ENCODE measurements at places on chromosomes 7 and 10.
A peak's percentile ranks its signal among the peaks of the same experiment; 100 is the strongest.

GRCh38 chr7:43674559-43675436, 54.5 kb downstream of the COA1 start:
- no peaks in the 10 kb centered on the region for H3K36me3 ChIP-seq
- DNase-seq: no peak
- no peaks in the 10 kb centered on the region for H3K4me1 ChIP-seq

DNA sequence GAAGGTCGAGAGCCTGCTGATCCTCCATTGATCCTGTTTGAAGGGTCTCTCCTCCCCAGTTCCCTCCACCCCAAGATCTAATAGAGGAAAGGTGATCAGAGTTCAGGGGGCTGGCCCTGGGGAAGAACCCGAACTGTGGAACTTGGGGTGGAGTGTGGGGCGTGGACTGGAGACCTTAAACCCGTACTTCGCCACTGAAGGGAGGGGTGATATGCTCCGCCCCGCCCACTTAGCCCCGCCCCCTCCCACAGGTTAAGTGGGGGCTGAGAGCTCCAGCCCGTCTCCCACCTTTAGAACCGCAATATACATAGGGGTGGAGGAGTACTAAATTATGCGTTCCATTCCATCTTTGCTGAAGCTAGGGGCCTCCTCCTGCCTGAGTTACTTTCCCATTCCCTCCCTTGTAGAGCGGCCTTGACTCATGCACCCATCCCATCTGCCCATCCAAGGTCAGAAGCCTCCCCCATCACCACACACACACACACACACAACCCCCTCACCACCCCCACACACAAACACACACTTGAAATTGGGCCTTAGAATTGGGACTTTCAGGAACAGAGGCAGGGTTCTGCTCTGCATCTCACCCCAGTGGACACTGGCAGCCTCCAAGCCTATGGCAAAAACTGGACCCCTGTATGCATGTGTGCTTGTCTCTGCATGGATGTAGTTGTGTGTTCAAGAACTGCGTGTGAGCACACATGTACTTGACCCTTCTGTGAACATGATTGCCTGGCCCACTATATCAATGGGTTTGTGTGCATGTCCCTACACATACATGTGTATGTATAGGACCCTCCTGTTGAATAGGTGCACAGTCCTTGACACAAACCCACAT, 991 bp downstream of the SEMA4G start:
- no peaks in the 10 kb centered on the region for H3K27me3 ChIP-seq
- peaks cover 2% of the 10 kb centered on the region for H3K4me1 ChIP-seq
- H3K36me3 ChIP-seq: peaks cover 19% of the 10 kb centered on the region
- H3K4me3 ChIP-seq: peak overlapping the region; percentile 47
- no peak for DNase-seq
- no peak overlapping the region for H3K27ac ChIP-seq

- no peaks in the 10 kb centered on the region for H3K4me1 ChIP-seq
- no peak for DNase-seq
- no peaks in the 10 kb centered on the region for H3K36me3 ChIP-seq
- no peaks in the 10 kb centered on the region for H3K27me3 ChIP-seq
- no peak overlapping the region for H3K4me3 ChIP-seq
These were observed 439.6 kb downstream of the GRID1 start for GRCh38 chr10:85926986-85927385.

DNA sequence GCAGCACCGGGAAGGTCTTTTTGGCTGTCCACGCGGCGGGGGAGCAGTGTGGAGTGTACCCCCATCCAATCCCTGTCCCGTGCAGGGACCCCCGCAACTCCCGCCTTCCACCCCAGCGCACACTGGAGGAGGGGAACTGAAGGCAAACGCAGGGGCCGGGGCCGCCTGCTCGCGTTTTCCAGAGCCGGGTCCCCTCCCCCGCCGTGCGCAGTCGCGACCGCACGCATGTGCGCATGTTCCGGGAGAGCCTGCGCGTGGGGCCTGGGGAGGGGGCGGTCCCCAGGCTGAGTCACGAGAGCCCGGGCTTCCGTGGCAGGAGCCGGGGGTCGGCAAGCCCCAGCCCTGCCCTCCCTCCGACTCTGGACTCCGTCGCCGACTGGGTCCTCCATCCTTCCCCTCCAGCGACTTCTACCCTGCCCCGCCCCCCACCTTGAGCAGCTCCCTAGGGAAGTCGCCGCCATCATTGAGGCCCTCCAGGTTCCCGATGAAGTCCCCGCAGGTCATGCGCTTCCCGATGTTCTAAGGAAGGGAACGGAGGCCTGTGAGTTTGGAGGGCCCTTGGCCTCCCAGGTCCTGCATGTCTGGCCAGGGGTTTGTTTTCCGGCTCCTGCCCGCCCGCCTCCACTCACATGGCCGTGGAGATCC, 8.0 kb downstream of the PSD start:
- H3K4me1 ChIP-seq: peaks cover 66% of the 10 kb centered on the region
- H3K4me3 ChIP-seq: peak overlapping the region; percentile 64
- DNase-seq: no peak
- H3K36me3 ChIP-seq: no peaks in the 10 kb centered on the region
- peaks cover 22% of the 10 kb centered on the region for H3K27me3 ChIP-seq

GRCh38 chr10:11875494-11876281, 52.5 kb downstream of the PROSER2 start:
- no peak overlapping the region for H3K4me3 ChIP-seq
- H3K36me3 ChIP-seq: no peaks in the 10 kb centered on the region
- H3K4me1 ChIP-seq: peaks cover 18% of the 10 kb centered on the region
- H3K27me3 ChIP-seq: no peaks in the 10 kb centered on the region
- H3K27ac ChIP-seq: peak overlapping the region; percentile 86
- DNase-seq: no peak

DNA sequence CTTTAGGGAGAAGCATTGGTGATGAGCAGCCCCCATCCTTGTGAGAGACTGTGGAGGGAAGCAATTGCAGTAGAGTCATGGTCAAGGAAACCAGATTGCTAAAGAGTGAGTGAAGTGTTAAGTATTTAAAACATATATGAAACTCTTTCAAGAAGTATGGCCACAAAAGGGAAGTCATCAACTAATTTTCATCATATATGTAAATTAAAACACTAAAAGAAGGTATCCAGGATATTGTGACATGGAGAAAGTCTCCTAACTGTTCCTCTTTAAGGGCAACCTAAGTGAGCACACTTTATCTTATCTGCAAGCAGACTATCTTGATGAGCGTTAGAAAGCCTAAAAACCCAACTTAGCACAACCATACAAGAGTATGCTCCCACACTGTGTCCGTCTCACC, 69.7 kb downstream of the CD36 start:
- H3K4me3 ChIP-seq: no peak overlapping the region
- H3K27me3 ChIP-seq: no peaks in the 10 kb centered on the region
- no peaks in the 10 kb centered on the region for H3K36me3 ChIP-seq
- H3K27ac ChIP-seq: no peak overlapping the region
- no peaks in the 10 kb centered on the region for H3K4me1 ChIP-seq
- DNase-seq: no peak

DNA sequence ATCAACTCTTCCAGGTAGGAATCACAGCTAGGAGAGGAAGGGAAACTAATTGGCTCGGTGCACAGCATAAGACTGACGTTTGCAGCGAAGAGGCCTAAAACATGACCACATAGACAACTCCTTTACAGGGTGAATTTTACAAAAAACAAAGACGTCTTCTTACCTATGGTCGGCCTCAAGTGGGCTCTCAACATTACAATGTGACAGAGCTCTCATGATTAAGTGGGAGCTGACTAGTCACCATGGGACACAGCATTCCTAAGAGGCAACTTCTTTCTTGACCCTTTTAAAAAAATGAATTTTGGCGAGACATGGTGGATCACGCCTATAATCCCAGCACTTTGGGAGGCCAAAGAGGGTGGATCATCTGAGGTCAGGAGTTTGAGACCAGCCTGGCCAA, 4.6 kb downstream of the PDIA4 start:
- DNase-seq: no peak
- H3K27ac ChIP-seq: no peak overlapping the region
- no peak overlapping the region for H3K4me3 ChIP-seq

- no peak overlapping the region for H3K4me3 ChIP-seq
- H3K36me3 ChIP-seq: peaks cover 21% of the 10 kb centered on the region
- no peak overlapping the region for H3K27ac ChIP-seq
- no peaks in the 10 kb centered on the region for H3K27me3 ChIP-seq
- peaks cover 17% of the 10 kb centered on the region for H3K4me1 ChIP-seq
These were observed 2.2 kb upstream of the GET4 start for GRCh38 chr7:874031-874749.

- H3K27me3 ChIP-seq: no peaks in the 10 kb centered on the region
- H3K4me3 ChIP-seq: no peak overlapping the region
- H3K4me1 ChIP-seq: peaks cover 11% of the 10 kb centered on the region
- H3K36me3 ChIP-seq: no peaks in the 10 kb centered on the region
- no peak for DNase-seq
These were observed 179.2 kb downstream of the SH3PXD2A start for GRCh38 chr10:103676058-103676785.

DNA sequence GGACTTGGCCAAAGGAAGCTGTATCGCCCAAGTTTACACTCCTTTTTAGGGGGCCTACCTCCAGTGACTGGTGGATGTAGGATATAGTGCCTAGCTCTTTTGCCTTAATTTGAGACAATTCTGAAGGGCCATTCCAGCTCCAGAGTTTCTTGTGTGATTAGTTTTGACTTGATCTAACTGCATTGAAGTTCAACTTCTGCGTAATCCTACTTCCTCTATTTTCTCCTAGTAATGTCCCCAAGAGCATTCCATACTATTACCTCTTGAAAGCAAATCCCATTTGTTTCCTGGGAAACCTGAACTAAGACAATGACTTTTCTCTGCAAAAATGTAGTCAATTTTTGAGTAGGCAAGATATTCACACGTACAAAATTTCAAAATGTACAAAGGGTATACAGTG, 4.7 kb upstream of the H2AZ2 start:
- H3K36me3 ChIP-seq: no peaks in the 10 kb centered on the region
- H3K4me3 ChIP-seq: no peak overlapping the region
- H3K27ac ChIP-seq: no peak overlapping the region
- H3K4me1 ChIP-seq: peaks cover 2% of the 10 kb centered on the region

GRCh38 chr10:61978965-61979364, 77.5 kb downstream of the ARID5B start:
- DNase-seq: no peak
- no peak overlapping the region for H3K4me3 ChIP-seq
- no peak overlapping the region for H3K27ac ChIP-seq
- no peaks in the 10 kb centered on the region for H3K4me1 ChIP-seq
- H3K27me3 ChIP-seq: no peaks in the 10 kb centered on the region

DNA sequence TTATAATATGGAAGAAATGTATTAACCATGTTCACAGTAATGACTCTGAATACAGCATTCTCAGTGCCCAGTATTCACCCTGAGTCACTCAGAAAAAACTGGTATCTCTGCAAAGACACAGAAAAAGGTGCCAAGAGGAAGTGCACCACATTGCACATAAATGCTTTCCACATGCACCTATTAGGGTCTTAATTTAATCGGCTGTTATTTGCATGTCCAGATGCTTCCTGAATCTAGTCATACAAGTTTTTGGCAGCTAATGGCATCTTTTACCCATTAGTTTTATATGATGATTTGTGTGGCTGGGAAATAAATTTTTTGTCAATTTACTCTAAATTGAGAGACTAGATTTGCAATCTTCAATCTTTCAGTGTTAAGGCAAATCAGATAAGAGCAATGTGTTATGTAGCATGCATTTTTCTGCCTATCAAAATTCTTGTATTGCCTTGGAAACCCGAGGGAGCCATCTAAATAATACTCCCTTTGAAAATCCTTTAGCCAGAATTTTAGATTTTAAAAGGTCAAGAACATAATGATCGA, 58.2 kb downstream of the ZNF680 start:
- no peaks in the 10 kb centered on the region for H3K27me3 ChIP-seq
- no peaks in the 10 kb centered on the region for H3K4me1 ChIP-seq
- no peak for DNase-seq

GRCh38 chr10:121138112-121138860, 287.1 kb downstream of the WDR11 start:
- H3K36me3 ChIP-seq: no peaks in the 10 kb centered on the region
- DNase-seq: no peak
- H3K4me1 ChIP-seq: peaks cover 7% of the 10 kb centered on the region
- no peaks in the 10 kb centered on the region for H3K27me3 ChIP-seq
- no peak overlapping the region for H3K27ac ChIP-seq
- no peak overlapping the region for H3K4me3 ChIP-seq

DNA sequence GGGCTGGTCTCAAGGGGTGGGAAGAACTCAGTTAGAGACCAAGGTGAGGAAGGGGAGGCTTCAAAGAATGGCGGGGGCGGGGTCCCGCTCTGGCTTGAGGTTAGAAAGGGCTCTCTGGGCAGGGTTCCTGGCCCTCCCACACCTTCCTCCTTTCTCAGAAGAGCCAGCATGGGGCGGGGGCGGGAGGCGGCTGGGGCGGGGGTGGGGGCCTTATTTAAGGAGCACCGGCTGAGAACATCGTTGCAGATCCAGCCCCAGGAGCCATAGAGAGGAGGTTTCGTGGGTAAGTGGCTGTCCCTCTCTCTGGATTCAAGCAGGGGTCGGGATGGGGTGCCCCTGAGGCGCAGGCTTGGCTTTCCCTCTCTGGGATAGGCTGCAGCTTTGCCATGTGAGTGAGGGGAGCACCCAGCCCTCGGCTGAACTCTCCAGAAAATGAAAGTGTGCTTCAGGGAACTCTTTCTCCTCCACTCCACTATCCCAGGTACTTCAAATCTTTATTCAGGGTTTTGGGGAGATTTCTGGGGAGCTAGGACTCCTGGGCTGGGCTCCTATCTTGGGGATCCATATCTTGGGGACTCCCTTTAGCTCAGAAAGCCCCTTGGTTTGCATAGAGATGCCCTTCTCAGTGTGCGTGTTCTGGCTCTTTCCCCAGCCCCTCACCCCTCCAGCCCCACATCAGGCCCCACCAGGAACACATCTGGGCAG, 3.3 kb upstream of the CUEDC2 start:
- H3K27ac ChIP-seq: no peak overlapping the region
- H3K4me3 ChIP-seq: no peak overlapping the region
- no peak for DNase-seq
- H3K36me3 ChIP-seq: no peaks in the 10 kb centered on the region

GRCh38 chr10:78630944-78631838, 437.6 kb upstream of the ZMIZ1 start:
- peaks cover 6% of the 10 kb centered on the region for H3K4me1 ChIP-seq
- DNase-seq: no peak
- H3K36me3 ChIP-seq: no peaks in the 10 kb centered on the region
- H3K27ac ChIP-seq: no peak overlapping the region
- H3K4me3 ChIP-seq: no peak overlapping the region

DNA sequence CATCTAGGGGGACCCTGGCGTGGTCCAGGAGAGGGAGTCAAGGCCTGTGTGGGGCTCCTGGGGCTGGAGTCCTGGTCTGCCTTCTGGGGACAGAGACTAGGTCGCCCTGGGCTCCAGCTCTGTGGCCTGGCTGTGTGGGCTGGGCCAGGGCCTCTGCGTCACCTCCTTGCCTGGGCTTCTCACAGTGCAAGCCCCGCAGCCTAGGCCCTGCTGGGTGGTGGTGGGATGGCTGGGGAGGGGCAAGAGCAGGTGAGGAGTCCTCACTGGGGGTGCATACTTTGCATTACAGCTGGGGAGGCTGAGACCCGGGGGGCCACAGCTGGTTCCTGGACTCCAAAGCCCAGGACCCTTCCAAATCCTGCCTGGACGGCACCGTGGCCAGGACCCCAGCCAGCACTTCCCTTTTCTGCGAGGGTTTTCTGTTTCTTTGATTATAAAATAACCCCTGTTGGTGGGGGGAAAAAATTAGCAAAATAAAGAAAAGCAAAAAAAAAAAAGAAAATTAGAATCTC, 23.5 kb downstream of the PWWP2B start:
- H3K4me3 ChIP-seq: no peak overlapping the region
- H3K27ac ChIP-seq: no peak overlapping the region
- peaks cover 28% of the 10 kb centered on the region for H3K4me1 ChIP-seq
- DNase-seq: no peak
